ENCODE measurements at places on chromosomes 1 and 21.

- DNase-seq: no peak
Measured at GRCh38 chr1:94661431-94661932, 119.9 kb upstream of the F3 start.

DNA sequence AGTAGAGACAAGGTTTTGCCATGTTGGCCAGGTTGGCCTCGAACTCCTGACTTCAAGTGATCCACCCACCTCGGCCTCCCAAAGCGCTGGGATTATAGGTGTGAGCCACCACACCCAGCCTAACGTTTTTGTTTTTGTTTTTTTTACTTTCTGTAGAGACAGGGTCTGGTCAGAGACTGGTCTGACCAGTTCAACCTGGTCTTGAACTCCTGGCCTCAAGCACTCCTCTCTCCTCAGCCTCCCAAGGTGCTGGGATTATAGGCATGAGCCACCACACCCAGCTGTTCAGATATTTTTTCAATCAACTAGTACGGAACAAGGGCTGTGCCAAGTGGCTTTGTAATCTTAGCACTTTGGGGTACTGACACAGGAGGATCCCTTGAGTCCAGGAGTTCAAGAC is 209.5 kb downstream of the RERE start:
- DNase-seq: no peak

DNA sequence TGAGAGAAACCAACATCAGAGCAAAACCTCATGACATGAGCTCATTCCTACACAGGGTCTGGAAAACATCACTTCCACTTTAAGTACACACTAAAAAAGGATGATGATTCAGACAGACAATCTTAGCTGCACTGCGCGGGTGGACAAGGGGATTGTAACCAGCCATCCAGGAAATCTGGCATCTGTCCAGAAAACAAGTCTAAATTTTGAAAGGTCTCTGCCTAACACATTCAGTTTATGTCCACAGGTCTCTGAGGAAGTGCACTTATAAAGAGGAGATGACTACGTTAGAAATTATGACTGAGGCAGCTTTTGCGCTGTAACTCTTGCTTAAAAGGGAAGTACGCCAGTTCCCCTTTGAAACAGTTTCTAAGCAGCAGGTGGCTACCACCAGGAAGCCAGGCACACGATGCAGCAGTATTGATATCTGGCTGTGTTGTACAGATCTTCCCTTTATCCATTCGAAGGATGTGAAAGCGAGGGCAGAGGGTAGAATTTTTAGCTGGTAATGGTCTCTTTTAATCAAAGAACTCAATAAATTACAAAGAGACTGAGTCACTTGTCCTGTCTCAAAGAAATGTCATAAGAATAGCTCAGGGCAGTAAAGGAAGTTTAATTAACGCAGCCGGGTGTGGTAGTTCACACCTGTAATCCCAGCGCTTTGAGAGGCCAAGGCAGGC is 128.0 kb downstream of the SETD4 start:
- DNase-seq: peak; percentile 21

- no peak for DNase-seq
Measured at GRCh38 chr1:212108981-212109380, 73.4 kb downstream of the DTL start.

- no peak for DNase-seq
Measured at GRCh38 chr1:41351262-41352151, 9.7 kb upstream of the FOXO6 start.

GRCh38 chr1:98053471-98054366 is 132.9 kb upstream of the DPYD start:
- peak; percentile 62 for DNase-seq

GRCh38 chr1:16905868-16906702 is 10.3 kb downstream of the RNU1-2 start:
- no peak for DNase-seq

- no peak for DNase-seq
Measured at GRCh38 chr1:160167580-160167979, 16.2 kb downstream of the ATP1A4 start.

- DNase-seq: no peak
Measured at GRCh38 chr1:74266001-74266400, 30.8 kb downstream of the TNNI3K start.

DNA sequence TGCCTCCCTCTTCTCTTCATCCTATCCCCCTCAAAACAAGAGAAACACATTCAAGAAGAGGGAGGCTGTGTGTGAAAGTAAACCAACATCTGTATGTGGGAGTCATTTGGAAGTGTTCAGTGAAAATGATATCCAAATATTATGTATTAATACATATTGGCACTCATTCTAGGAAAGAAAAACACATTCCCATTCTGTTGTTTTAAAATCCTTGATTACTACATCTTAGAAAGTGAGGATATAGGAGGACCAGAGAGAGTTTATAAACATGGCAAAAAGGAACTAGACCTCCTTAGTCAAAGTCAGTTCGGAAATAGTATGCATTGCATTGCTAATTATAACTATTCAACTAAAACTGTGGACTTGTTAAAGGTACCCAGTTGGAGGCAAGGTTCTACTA is 786.6 kb downstream of the ADGRL2 start:
- no peak for DNase-seq

DNA sequence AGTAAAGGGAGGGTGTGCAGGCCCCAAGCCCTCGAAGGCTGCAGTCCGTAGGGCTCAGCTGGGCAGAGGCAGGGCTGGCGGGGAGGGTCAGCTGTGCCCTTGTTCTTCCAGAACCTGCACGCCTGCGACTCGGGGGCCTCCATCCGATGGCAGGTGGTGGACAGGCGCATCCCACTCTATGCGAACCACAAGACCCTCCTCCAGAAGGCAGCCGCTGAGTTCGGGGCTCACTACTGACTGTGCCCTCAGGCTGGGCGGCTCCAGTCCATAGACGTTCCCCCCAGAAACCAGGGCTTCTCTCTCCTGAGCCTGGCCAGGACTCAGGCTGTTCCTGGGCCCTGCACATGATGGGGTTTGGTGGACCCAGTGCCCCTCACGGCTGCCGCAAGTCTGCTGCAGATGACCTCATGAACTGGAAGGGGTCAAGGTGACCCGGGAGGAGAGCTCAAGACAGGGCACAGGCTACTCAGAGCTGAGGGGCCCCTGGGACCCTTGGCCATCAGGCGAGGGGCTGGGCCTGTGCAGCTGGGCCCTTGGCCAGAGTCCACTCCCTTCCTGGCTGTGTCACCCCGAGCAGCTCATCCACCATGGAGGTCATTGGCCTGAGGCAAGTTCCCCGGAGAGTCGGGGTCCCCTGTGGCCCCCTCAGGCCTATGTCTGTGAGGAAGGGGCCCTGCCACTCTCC is 13.6 kb upstream of the LRRC3 start:
- DNase-seq: no peak

GRCh38 chr1:54253480-54253879 is 53.5 kb downstream of the MRPL37 start:
- DNase-seq: no peak

- no peak for DNase-seq
Measured at GRCh38 chr1:10057343-10057742, 24.6 kb downstream of the UBE4B start.

DNA sequence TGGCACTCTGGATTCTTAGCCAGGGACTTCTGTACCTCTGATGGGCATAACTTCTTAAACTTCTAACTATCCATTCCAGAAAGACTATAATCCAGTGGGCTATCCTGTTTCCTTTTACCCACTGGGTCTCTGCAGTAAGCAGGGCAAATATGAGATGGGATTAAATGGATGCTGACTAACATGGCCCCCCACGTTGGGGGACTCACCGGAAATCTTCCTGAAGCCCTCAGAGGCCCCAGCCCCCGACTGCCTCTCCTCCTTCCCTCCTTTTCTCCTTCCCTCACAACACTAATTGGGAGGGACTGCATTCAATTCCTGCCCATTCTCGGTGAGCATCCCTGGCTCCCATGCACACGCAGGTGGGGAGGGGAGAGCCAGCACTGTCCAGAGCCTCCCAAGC is 70.1 kb downstream of the SSBP3 start:
- no peak for DNase-seq

DNA sequence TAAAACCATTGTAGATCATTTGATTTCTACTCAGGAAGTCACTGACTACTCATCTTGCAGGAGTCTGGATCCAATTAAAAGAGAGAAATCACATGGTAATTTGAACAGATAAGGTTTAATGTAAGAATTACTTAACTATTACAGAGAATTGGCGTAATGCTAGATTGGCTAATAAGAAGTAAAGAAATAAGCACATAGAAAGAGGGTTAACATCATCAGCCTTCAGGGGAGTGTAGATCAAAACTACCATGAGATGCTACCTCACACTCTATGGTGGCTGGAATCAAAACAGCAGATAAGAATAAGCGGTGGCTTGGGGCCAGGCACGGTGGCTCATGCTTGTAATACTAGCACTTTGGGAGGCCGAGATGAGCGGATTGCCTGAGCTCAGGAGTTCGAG is 11.7 kb downstream of the ST3GAL3 start:
- DNase-seq: no peak

DNA sequence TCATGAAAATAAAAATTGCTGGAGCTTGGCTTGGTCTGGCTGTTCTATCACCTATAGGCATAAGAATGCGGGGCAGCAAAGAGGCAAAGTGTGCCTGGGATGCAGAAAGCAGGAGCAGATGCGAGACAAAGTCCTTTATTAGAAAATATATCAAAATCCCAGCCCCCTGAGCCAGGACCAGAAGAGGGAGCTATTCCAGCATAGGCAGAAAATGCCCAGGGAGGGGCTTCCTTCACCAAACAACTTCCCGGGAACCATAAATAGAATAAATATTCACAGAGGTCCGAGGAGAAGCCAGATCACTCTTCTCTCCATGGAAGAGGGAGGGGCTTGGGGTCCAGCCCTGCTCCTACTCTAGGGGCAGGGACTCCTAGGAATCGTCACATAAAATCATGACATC is 5.0 kb downstream of the PPOX start:
- no peak for DNase-seq

DNA sequence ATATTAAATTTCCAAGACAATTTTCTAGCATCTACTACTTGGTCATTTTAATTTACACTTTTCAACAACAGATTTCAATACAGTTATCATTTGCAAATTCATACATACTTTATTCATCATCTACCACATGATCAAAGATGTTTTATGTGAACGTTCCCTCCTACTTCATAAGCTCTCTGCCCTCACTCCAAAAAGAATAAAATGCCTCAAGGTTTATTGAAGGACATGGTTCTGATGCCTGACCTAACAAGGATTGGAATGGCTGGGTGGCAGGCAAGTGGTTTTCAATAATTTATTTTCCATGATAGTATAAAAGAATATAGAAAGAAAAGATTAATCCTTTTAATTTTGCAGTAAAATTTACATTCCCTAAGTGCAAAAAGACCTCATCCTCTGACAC is 5.4 kb downstream of the CDKN2C start:
- DNase-seq: no peak

GRCh38 chr1:162319493-162320175 is 57.0 kb downstream of the SPATA46 start:
- DNase-seq: no peak

DNA sequence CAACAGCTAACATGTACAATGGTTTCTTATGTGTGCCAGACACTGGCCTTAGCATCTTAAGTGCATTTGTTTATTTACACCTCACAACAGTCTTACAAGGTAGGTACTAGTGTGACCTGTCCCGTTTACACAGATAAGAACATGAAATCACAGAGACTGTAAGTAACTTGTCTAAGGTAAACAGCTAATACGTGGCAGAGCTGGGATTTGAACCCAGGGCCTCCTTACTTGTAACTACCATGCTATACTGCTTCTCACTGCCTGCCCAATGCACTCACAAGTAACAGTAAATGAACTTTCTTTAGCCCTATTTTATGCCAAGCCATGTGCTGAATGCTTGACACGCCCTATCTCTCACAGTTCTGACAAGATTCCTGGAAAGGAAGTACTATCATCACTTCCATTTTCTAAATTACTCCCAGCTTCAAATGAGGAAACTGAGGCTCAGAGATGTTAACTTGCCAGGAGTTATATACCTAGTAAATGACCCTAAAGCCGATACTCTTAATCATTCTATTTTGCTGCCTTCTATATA is 25.7 kb upstream of the ROR1 start:
- no peak for DNase-seq

DNA sequence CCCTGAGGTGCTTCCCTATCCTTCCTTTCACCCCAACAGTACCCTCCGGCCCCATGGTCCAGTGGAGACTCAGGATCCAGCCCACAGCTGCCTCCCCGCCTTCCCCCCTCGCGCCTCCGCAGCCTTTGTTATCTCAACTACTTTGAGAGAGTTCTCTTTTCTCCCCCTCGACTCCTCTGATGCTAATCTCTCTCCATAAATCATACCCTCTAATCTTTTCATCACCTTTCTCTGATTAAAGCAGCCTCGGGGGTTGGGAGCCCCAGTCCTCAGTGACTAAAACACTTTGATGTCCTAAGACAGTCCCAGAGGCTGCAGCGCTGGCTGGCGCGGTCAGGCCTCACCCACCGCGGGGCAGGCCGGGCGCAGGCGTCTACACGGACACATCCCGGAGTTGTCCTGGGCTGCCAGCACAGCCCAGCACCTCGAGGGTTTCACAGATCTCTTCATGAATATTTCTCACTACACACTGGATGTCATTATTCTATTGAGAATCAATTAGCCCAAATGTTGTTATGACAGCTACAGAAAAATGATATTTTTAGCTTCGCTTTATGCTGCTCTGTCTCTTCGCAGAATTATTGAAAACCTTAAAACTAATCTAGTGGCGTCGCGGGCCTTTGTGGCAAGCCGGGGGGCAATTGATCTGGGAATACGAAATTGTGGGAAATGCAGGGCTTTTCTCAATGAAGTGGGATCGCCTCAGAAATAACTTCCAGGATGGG is 289.5 kb downstream of the RRAGC start:
- DNase-seq: no peak

DNA sequence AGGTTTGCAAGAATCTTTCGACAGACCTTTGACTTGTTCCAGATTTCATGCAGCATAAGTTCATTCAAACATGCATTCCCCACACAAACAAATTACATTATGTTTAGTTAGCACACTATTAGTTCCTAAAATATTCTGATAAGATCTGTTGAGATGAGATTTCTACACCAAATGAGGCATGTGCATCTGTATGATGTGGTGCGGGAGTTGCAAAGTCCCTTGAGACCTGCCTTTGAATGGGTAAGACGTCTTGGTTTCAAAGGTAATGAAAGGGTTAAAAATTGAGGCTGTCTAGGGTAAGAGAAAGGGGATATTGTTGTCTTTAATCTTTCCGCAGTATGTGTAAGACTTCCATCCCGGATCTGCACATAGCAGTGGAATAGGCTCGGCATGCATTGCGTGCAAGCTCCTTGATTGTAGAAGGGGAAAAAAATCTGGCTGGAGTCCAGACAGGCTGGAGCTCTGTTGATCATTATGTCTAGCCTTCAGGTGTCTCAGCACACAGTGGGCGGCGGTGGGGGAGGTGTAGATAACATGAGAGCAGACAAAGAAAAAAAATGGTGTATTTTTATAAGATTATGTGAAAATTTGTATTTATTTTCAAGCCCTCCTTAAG is 296.6 kb downstream of the PTPRC start:
- peak; percentile 48 for DNase-seq

- no peak for DNase-seq
Measured at GRCh38 chr1:9551984-9552383, 12.7 kb downstream of the SLC25A33 start.

GRCh38 chr1:99855914-99856450 is 5.8 kb downstream of the AGL start:
- DNase-seq: no peak
